ENCODE measurements at places on chromosomes 2 and 18.

GRCh38 chr2:84158605-84159004 lies 300.5 kb downstream of the SUCLG1 start:
- DNase-seq, result no peak

DNA sequence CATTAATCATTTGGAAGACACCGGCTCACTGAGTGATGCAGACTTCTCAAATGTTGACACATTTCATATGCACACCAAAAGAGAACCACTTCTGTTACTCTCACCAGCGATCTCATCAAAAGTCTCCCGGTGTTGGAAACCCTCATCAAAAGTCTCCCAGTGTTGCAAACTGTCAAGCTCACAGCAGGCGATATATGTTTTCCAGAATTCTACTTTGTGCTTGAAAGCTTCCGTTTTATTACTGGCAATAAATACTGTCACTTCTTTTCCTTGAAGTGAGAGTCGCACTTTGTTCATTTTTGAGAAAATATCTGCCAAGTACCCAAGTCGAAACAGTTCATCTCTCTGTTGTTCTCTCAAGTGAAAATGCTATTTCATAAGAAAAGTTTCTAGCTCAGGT lies 20.5 kb downstream of the MLPH start:
- no peak for DNase-seq

- DNase-seq, result no peak
Measured at GRCh38 chr2:236622201-236622600, 52.6 kb downstream of the ACKR3 start.

DNA sequence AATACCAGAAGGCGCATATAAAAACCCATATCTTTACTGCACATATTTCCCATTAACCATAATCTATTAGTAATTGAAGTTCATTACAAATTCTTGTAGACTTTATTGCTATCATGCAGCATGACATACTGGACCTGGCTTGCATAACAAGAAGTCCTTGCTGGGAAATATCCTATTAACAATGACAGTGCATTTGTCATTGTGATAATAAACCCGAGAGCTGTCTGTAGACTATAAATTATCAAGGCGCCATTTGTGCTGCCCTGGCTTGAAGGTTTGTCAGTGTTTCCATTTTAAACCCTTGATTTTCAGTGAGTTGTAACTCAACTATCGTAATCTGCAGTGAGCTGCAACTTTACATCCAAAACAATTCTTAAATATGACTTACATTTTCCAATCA lies 59.0 kb downstream of the HNMT start:
- DNase-seq, result no peak

DNA sequence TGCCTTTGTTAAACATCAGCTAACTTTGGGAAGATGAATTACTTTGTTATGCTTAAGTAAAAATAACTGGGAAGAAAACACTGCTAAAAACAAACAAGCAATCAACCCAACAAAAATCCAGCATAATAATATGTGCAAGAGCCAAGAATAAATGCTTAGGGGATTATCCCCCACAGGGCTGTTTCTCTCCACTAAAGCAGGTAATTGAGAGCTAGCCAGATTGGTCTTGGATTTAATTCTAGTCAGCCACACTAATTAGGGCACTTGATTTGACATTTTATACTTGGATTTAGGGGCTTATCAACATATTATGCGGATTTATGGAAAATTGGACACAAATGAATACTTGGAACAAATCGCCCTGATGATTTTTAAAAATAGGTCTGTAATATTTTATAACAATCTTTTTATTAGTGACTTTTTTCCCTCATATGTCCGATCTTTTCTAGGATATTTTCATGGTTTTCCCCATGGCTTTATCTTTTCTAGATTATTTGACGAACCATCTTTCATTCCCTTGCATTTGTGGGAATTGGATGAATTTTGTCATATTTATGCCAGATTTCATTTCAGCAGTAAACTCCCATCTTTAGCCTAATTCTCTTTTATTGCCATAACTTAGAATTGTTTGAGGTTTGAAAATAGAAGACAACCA lies 199.1 kb upstream of the NXPH2 start:
- no peak for DNase-seq

DNA sequence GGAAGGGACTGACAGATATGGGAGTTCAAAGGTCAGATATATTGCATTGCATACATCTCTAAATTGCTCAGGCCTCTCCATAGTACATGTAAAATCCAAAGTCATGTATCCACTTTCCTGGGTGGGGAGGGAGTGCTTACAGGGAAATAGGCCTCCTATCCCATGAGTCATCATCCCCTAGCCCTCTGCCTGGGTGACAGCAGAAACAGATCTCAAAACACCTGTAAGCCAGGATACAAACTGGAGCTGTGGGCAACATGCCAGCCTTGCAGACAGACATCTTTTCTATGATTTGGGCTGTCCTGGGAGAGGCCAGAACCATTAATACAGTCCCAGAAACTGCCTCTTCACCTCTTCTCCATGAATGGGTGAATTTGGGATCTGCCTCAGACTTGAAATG lies 4.8 kb downstream of the ALK start:
- DNase-seq, result no peak

DNA sequence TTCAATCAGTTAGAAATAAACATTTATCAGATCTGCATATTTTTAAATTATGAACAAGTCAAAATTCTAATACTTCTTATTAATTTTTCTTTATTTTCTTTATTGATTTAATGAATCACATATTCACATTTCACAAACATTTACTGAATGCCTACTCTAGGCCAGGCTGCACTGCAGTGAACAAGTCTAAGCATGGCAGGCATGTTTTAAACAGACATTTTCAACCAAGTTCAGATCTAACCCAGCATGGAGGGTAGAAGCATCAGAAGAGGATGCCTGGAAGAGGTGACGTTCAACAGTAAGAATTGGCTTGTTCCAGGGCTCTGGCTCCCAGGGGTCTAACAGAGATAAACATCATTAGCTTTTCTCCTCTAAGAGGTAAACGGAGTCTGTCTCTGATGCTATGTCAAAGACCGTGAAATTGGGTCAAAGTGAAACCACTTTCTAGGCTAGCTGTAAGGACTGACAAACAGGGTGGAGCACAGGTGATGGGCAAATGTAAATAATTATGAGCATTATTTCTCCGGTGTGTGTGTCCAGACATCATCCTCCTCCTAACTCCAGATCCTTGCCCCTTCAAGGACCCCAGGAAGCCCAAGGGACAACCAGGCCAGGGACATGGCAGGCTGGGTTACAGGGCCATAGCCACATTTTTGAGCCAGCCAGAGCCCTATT lies 50.6 kb downstream of the UNC50 start:
- no peak for DNase-seq

DNA sequence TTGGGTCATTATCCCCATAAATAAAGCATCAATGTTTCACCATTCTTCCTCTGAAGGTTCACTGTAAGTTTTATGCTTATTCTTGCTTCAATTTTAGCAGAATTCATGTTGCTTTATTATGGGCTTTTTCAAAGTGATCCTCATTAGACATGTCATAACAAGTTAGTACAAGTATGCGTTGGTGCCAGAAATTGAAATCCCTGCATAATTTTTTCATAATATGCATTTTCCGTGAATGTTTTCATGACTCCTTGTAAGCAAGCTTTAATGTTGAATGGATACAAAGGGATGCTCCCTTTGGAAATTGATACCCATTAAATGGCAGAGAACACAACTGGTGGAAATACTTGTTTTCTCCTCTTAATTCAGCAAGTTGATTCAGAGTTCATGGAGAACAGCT lies 179.7 kb downstream of the ST6GAL2 start:
- DNase-seq, result no peak

DNA sequence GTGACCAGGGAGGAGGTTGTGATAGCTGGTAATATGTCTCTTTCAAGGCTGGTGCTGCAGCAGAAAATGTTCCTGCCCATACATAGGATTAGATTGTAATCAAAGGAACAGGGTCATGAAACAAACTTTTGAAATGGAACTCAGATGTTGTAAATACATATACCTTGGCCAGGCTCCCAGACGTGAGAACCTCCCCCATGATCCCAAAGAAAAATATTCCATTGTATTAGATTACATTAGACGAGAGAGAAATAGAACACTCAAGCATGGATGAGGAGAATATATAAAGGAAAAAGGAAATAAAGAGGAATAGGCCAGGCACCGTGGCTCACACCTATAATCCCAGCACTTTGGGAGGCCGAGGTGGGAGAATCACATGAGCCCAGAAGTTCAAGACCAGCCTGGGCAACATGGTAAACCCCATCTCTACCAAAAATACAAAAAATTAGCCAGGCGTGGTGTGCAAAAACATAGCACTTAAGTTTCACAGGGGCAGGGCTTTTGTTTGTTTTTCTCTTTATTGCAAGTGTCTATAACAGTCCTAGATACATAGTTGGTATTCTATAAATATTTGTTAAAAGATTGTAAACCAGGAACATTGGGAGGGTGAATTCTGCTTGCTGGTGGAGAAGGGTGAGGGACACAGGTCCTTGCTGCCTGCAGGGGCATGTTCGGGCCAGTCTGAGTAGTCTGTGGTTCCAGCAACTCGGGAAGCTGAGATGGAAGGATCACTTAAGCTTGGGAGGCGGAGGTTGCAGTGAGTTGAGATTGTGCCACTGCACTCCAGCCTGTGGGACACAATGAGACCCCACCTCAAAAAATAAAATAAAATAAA lies 52.8 kb downstream of the RPL37A start:
- no peak for DNase-seq

DNA sequence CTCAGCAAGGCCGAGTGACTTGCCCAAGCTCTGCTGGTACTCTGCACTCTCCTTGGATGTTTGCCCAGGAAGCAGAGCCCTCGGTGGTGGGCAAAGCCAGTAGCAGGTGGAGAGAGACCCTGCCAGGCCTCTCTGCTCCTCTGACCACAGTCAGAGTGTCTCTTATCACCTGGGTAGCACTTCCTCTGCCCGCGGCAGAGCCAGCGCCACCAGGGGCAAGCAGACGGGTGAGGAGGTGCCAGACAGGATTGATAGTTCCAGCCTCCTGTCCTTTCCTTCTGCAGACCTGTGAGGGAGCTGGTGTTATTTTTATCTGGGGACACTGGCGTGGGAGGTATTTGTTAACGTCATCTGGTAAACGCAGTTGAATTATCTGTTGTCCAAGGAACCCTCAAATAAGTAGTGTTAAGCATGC lies 152.9 kb downstream of the SMAD7 start:
- no peak for DNase-seq

- no peak for DNase-seq
Measured at GRCh38 chr2:109185338-109185737, 56.3 kb downstream of the SH3RF3 start.

GRCh38 chr2:118031566-118031965 lies 17.7 kb upstream of the CCDC93 start:
- no peak for DNase-seq

GRCh38 chr2:221153226-221153625 lies 418.9 kb downstream of the EPHA4 start:
- no peak for DNase-seq

GRCh38 chr18:55953326-55953725 lies 365.3 kb upstream of the TCF4 start:
- DNase-seq, result no peak

DNA sequence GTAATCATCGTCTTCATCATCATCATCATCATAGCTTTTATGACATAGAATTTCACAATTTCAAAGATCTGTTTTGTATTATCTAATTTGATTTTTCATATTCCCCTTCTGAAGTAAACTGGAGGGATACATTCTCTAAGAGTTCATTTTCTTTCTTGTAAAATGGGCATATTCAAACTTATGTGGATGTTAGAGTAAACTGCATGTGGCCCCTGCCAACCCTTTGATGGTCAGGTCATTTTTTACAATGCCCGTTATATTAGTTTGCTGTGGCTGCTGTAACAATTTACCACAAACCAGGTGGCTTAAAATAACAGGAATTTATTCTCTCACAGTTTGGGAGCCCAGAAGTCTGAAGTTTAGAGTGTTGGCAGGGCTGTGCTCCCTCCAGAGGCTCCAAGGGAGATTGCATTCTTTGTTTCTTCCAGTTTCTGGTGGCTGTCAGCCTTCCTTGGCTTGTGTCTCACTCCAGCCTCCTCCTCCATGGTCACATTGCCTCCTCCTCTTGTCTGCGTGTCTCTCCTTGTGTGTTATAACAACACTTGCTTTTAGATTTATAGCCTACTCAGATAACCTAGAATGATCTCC lies 127.5 kb upstream of the MMADHC start:
- DNase-seq, result no peak

GRCh38 chr2:119109866-119110265 lies 48.7 kb downstream of the C1QL2 start:
- DNase-seq, result no peak

GRCh38 chr18:11728249-11728648 lies 39.2 kb downstream of the GNAL start:
- DNase-seq, result no peak

DNA sequence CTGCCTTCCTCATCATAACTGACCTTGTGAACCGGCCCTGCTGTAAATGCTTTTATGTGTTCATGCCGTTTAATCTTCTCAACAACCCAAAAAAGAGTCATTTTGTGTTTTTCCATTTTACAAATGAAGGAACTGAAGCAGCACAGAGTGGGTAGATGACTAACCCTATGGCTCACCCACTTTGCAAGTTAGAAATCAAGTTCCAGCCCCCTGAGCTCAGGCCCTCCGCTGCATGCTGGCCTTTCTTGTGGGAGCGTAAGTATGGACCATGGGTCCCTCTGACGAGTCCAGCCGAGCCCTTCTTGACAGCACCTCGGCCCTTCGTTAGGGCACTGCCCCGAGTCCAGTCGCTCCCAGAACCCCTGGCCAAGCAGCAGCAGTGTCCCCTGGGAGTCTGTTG lies 194.6 kb downstream of the GLI2 start:
- DNase-seq, result no peak

DNA sequence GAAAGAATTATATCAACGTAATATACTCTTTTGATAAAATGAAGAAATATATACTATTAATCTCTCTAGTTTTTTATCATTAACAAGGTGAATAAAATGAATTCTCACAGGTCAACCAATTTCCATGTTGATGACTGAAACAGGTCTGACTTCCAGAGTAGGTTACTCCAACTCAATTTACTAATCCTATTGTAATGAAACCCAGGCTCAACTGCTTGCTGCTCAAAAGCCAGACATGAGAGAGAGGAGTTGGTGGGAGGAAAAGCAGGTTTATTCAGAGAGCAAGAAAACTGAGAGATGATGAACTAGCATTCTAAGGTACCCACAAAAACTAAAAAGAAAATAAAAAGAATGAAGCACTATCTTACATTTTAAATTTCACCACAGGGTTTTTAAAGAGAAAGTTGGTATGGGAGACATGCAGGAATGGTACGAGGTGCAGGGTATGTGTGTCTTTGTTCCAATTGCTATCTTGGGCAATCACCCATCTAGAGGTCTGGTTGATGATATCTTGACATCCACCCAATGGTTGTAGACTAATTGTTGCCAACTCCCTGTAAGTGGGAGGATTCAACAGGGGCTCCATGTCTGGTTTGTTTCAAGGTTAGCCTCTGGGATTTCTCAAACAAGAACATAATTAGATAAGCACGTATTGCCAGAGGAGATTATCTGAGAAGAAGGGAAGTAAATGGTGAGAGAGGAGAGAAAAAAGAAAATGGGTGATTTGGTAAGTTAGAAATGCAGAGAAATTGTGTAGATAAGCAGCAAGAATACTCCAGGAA lies 471.4 kb upstream of the REG3G start:
- no peak for DNase-seq

GRCh38 chr2:200314976-200315567 lies 8.6 kb downstream of the SPATS2L start:
- DNase-seq, result no peak
